ENCODE measurements at places on chromosomes 2 and 18. TPM values are rescaled to one million over a fixed set of nuclear protein-coding genes. Genes with fewer than 3 reads are reported as not detected.

The RTP5 gene
- not detected for polyA plus RNA-seq

The SPAST gene
- polyA plus RNA-seq: 10.5 TPM

The TLX2 gene
- polyA plus RNA-seq: not detected

DNA sequence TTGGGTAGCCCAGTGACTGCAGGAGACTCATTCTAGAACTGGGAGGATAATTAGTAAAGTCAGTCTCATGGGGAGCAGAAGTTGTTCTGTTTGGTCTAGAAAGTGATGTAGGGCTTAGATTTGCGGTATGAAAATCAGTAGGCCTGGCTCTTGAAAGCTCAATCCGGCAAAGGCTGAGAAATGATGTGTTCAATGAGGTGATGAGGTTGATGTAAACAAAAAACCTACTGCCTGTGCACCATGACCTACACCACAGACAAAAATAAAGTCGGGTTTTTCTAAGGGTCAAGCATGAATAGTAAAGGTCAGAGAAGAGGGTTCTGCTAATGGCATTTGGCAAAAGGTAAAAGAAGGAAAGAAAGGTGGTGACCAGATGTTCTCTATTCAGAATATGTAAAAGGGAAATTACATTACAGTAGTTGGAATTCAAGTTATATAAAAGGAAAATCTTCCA, 80.8 kb upstream of the COL5A2 start:
- no peak overlapping the region for H3K4me3 ChIP-seq
- H3K36me3 ChIP-seq: no peaks in the 10 kb centered on the region
- no peaks in the 10 kb centered on the region for H3K4me1 ChIP-seq
- H3K27ac ChIP-seq: no peak overlapping the region
- no peaks in the 10 kb centered on the region for H3K27me3 ChIP-seq
- no peak for DNase-seq

- H3K4me1 ChIP-seq: no peaks in the 10 kb centered on the region
- no peaks in the 10 kb centered on the region for H3K36me3 ChIP-seq
- H3K27ac ChIP-seq: no peak overlapping the region
- no peak for DNase-seq
- H3K27me3 ChIP-seq: no peaks in the 10 kb centered on the region
Measured at GRCh38 chr18:43650426-43650825, 373.1 kb upstream of the SYT4 start.

DNA sequence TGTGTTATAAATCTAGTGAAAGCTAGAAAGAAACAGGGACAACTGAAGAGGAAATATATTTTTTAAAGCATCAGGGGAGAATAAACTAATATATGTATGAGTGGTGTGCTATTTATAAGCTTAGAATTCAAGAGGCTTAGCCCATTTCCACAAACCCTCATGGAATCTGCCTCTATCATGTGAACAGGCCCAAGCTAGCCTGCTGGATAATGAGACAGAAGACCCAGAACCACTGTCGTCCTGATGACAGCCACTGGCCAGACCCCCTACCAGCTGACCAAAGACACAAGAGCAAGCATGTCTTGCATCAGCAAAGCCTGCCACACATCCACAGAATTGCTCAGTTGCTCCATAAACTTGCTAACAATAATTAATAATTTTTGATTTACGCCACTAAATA, 382.3 kb upstream of the NXPH2 start:
- DNase-seq: no peak
- no peak overlapping the region for H3K27ac ChIP-seq
- H3K4me3 ChIP-seq: no peak overlapping the region
- H3K4me1 ChIP-seq: no peaks in the 10 kb centered on the region
- no peaks in the 10 kb centered on the region for H3K27me3 ChIP-seq

DNA sequence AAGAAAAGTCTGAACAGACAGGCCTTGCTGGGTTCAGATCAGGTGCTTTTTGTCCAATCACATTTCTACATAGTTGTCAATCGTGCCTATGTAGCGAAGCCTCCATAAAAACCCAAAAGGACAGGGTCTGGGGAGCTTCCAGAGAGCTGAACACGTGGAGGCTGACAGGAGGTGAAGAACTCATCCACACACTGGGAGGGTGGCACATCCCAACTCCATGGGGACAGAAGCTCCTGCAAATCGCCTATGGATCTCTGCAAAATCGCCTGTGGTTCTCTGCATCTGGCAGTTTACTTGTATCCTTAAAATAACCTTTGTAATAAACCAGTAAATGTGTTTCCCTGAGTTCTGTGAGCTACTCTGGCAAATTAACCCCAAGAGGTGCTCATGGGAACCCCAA, 12.4 kb downstream of the ALPK2 start:
- no peaks in the 10 kb centered on the region for H3K36me3 ChIP-seq
- DNase-seq: no peak

- no peak overlapping the region for H3K4me3 ChIP-seq
- H3K36me3 ChIP-seq: no peaks in the 10 kb centered on the region
- no peak for DNase-seq
- no peaks in the 10 kb centered on the region for H3K4me1 ChIP-seq
- no peak overlapping the region for H3K27ac ChIP-seq
Measured at GRCh38 chr2:77064324-77064723, 457.9 kb downstream of the LRRTM4 start.

DNA sequence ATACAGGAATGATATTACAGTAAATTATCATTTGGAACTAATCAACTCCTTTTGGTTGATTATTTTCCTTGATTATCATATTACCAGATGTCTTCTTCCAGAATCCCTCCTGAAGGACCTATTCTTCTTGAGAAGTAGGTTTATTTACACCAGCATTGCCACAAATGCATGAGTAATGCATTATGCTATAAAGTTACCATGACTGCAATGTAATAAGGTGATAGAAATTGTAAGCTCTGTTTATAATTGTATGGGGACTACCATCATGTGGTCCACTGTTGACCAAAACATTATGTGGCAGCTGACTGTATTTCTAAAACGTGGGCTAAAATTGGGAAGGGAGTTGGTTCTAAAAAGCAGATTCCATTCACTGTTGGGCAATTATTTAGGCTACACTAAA, 602.2 kb downstream of the NYAP2 start:
- no peak for DNase-seq
- no peaks in the 10 kb centered on the region for H3K27me3 ChIP-seq
- no peaks in the 10 kb centered on the region for H3K4me1 ChIP-seq
- no peak overlapping the region for H3K27ac ChIP-seq

- no peak for DNase-seq
- H3K4me1 ChIP-seq: peaks cover 17% of the 10 kb centered on the region
- no peaks in the 10 kb centered on the region for H3K27me3 ChIP-seq
- H3K36me3 ChIP-seq: no peaks in the 10 kb centered on the region
Measured at GRCh38 chr2:30233271-30234009, 2.1 kb downstream of the LBH start.
